NCI-H69 (cell line): ENCODE measurements at places on chromosomes 6 and 20.

DNA sequence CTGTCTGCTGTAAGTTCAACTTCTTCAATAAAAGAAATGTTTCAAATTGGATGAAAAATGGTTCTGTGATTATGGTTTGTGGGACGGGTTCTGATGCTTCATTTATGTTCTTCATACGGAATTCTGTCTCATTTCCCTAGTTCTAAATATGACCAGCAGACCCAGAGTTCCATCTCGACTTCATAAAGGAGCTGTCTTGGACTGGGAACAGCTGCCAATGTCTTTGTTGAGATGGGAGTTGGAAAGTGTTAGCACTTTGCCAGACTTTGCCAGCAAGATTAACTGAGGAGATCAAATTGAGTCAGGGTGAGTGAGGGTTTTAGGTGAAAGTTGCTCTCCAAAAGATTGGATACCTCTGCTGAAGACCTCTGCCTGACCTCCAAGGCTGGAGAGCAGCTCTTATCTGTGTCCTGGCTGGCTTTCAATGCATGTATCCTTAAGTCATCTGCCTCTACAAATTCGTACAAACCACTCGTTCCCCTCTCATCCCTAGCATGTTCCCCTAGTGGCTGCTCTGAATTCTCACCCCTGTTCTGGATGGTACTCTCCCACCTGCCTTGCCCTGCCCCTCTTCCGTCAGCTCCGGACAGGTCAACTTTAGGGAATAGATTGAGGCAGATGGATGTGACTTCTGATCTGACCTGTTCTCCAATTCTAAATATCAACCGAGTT, at the start of gene EFCAB8:
Gene EFCAB8, plus strand, starts transcription at position 223 of the 672 bp plus-strand sequence. CDS start 4,870 bp downstream, outside the sequence.
- DNase-seq, result no peak

DNA sequence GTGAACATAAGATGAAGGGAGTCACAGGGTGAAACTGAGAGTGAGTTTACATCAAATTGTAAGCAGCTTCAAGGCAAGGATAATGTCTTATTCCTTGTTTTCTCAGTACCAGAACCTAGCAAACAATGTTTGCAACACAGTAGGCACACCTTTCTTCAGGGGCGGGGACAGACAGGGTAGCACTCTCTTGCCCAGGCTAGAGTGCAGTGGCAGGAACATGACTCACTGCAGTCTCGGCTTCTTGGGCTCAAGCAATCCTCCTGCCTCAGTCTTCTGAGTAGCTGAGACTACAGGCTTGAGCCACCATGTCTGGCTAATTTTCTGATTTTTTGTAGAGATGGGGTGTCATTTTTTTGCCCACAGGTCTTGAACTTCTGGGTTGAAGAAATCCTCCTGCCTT, 299.8 kb downstream of the CD83 start:
- no peak for DNase-seq

DNA sequence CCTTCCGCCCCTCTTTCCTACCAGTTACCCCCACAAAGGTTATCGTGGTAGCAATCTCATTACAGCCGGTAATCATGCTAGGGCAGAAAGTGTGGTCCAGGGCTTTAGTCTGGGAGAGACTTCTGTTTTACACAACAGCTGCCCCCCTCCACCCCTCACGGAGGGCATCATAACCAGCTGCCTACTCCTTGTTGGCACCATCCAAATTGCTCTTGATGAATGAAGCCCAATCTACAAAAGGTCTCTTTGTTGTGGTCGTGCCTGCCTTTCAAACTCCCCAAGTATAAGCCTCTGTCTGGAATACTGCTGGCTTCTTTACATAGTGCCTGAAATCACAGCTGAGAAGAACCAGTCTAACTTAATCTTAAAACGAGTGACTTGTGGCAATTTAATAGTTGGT, 157.9 kb downstream of the INSM1 start:
- peak; percentile 71 for DNase-seq

DNA sequence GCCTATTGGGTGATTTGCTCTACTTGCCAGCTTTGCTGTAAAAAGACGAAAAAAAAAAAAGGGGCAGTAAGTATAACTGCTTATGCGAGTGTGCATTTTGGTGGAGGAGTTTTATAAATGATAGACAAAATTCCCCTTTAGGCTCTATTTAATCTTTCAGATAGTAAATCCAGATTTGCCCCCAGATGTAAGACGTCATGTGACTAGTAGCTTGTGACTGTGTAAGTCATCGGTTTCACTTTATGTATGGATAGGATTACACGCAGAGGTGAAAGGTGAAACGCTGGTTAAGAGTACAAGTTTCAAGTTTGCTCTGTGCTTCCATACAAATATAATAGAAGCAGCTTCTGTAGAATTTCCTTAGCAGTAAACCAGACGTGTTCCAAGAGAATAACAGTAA, 7.9 kb downstream of the RAB32 start:
- DNase-seq, result no peak

DNA sequence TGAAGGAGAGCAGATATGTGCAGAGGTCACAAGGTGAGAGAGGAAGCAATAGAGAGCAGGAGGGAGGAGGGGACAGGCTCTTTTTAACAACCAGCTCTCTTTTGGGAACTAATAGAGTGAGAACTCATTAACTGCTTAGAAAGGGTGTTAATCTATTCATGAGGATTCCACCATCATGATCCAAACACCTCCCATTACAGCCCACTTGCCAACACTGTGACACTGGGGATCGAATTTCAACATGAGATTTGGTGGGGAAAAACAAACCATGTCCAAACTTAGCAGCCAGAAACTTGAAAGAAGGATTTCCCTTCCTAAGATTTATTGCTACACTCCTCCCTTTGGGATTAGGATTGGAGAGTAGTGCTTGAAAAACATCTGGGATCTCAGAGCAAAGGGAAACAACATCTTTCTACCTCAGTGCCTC, 135.5 kb upstream of the PLCB4 start:
- peak; percentile 75 for DNase-seq

DNA sequence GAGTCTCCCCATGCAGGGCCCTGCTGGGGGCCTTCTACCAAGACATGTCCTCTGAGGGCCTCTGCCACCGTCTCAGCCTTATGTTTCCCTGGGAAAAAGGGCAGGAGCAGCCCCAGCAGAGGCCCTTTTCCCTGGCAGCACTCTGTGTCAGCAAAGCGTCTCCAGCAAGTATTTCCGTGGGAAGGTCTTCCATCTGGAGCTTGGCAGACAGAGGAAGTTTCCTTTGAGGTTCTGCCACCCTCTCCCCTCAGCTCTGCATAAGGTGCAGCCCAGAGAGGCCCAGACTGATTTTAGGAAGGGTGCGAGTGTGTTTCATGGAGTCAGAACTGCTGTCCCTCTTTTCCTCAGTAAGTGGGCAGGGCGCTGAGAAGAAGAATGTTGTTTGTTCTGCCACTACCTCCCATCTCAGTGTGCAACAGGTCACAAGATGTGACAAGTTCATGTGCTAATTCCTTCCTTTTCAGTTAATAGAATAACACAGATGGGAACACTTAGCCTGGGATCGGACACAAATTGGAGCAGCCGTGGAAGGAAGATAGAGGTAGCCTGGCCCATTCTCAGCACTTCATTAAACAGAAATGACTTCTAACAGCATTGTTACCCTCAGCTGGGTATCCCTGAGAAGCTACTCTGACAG, 784.4 kb downstream of the MAFB start:
- no peak for DNase-seq

DNA sequence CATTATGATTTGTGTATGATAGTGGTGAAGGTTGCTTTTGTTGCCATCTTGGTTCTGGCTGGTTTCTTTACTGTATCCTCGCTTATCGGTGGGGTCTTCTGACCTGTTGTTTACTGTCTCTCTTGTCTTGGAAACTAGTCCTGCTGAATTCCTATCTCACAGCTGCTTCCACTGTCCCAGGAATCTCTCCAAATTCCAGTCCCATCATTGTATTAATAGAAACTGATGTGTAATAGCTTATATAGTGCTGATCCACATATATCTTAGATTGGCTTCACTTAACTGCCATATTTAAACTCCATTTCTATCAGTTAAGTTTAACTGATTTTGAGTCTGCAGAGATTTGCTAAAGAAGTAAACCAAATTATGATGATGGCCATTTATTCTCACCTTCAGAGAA, 5.9 kb downstream of the GTF2H5 start:
- DNase-seq, result no peak

- no peak for DNase-seq
These were observed 27.0 kb upstream of the ETV7 start for GRCh38 chr6:36414481-36414880.

GRCh38 chr20:59153355-59153681, 10.3 kb upstream of the ZNF831 start:
- DNase-seq, result no peak

DNA sequence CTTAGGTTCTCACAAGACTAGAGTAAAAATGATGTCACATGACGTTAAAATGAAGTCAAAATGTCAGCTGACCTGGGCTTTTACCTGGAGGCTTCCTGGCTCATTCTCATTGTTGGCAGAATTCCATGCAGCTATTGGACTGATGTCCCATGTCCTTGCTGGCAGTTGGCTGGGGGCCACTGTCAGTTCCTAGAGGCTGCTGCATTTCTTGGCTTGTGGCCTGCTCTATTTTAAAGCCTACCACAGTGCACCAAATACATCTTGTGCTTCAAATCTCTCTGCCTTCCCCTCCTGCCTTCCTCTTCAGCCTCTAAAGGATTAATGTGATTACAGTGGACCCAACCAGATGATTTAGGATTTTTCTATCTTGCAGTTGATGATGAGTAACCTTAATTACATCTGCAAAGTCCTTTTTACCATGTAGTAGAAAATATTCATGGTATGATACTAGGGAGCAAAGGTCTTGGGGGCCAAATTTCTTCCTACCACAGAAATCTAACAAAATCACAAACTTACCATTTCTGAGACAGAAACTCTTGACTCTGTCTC, 81.9 kb downstream of the FIG4 start:
- peak; percentile 23 for DNase-seq

DNA sequence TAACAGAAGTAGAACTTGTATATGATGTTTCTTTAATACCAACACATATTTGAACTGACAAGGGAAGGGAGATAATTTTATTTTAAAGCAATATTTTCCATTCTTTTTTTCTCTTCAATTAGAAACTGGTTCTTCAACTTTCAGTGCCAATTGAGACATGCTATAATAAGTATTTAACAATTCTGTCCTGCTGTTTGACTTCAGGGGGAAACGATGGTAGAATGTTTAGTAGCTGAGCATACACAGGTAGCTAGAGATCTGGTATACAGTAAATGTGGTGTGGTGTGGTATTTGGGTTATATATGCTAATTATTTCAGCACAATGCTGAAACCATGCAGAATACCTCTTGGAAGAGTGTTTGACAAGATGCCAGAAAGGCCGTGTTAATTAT, 156.9 kb downstream of the ARID1B start:
- peak; percentile 93 for DNase-seq

DNA sequence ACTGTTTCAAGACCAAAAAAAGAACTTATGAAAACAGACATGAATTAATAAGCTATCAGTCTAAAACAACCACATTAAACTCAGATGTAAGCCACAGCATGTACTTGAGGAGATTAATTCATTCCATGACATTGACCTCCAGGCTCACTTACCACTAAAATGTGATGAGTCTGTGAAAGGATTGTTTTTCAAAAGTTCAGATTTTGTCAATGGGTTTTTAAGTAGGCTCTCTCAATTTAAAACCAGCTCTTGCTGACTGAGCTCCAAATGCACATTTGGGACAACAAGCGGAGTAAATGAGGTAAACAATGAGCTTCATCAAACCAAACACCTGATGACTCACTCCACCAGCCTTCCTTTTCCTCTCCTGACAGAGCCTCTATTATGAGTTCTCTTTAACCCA, 197.0 kb downstream of the SIM1 start:
- peak; percentile 18 for DNase-seq

- DNase-seq, result peak; percentile 23
These were observed 20.4 kb upstream of the EXOC2 start for GRCh38 chr6:713351-713750.

DNA sequence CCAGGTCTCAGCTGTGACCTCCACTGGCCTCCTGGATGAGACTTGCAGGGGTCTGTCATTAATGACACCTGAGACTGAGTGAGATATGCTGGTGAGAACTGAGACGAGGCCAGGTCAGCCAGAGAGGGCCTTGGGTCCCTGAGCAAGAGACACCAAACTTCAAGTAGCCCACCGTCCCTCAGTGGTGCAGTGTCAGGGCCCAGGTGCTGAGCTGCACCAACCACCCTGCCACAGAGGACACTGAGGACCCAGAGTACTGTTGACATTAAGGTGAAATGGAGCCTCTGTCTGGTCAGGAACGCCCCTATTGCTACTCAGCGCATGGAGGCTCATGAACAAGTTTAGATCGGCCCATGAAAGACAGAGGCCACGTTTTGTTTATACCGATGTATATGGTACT, 64.1 kb upstream of the SCP2D1 start:
- DNase-seq, result no peak

DNA sequence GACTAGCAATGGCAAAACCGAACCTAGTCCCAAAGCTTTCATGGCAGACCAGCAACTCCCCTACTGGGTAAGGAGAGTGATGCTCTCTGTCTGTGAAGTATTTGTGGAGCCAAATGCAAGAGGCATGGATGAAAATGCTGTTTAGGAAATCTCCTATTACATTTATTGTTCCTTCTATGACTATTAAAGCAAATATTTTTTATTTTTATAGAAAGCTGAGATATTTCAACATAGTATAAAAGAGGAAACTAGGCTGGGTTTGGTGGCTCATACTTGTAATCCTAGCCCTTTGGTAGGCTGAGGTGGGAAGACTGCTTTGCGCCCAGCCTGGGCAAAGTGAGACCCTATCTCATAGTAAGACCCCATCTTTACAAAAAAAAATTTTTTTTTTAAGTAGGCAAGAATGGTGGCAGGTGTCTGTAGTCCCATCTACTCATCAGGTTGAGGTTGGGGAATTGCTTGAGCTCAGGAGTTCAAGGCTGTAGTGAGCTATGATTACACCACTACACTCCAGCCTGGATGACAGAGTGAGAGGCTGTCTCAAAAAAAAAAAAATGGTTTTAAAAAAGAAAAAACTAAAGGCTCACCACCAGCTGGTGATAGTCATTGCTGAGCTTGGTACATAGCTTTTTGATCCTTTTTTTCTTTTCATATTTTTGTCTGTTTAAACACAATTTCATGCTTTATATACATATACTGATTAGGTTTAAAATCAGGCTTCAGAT, 11.3 kb downstream of the KDM1B start:
- no peak for DNase-seq

GRCh38 chr20:6558341-6558740, 209.1 kb upstream of the BMP2 start:
- peak; percentile 36 for DNase-seq

- no peak for DNase-seq
These were observed 113.3 kb downstream of the LY86 start for GRCh38 chr6:6701864-6702263.

GRCh38 chr6:144955392-144955791, 670.3 kb downstream of the UTRN start:
- no peak for DNase-seq

GRCh38 chr20:16821211-16822089, 73.3 kb downstream of the OTOR start:
- DNase-seq, result peak; percentile 50

GRCh38 chr6:117346142-117346930, 79.4 kb downstream of the ROS1 start:
- DNase-seq, result peak; percentile 15

- no peak for DNase-seq
These were observed 881.8 kb upstream of the CITED2 start for GRCh38 chr6:140256248-140256647.

DNA sequence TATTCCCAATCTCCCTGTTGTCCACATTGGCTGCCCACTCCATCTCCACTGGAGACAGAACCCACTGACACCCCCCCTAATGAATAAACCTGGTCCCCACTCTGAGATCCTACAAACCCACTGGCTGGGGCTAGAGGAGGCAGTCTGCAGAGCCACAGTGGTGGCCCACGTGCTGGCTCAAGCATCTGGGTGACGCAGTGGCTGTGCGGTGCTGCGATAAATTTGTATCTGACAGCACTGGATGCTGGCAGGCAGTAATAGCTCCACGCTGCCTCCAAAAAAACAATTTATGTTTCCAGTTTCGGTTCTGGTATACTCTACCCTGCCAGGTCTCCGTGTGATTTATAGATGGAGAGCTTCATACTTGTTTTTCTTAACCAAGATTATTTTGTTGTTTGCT, 87.1 kb upstream of the SYNDIG1 start:
- DNase-seq, result no peak
